CD8-positive, alpha-beta T cell (primary cell): ENCODE measurements at places on chromosomes 6 and 20. TPM values are rescaled to one million over a fixed set of nuclear protein-coding genes. Genes with fewer than 3 reads are reported as not detected.

Gene DEFB124
- total RNA-seq = not detected

DNA sequence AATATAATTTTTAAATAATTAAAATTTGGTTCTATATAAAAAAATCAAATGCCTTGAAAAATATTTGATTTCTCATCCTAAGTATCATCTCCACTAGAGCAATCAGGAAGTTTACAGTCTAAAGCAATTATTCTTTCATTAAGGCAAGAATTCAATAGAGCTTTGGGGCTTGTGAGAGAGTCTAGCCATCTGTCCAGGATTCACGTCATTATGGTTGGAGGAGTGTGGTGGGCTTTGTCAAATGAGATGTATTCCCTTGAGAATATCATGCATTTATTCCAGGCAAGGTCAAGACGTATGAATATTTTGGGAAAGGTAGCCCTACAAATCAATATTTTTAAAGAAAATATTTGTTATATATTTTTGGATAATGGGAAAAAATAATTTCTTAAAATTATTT lies 132.4 kb downstream of the ELOVL4 start:
- no peak for DNase-seq

Gene MUC21
- total RNA-seq = not detected

DNA sequence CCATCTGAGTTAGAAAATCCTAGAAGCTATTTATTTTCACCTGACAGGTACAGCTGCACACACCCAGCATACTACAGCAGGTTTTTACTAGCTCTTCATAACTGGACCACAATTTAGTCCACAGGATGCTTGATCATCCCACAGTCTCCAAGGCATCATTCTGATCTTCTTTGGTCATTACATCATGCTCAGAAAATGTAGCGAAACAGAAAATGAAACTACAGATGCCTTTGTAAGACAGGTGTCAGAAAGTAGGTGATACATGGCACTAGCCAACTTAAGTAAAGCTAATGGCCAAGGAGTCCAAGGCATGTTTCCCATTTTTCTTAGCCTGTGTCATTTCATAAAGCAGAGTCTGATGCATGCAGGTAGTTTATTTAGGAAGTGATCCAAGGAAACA lies 102.3 kb downstream of the HTR1B start:
- DNase-seq = no peak

Gene XKR7
- not detected for total RNA-seq

GRCh38 chr20:25248786-25249172 lies 894 bp downstream of the PYGB start:
- DNase-seq = no peak

Gene DEFB116
- not detected for total RNA-seq

Gene CALHM6
- total RNA-seq = 2.9 TPM

DNA sequence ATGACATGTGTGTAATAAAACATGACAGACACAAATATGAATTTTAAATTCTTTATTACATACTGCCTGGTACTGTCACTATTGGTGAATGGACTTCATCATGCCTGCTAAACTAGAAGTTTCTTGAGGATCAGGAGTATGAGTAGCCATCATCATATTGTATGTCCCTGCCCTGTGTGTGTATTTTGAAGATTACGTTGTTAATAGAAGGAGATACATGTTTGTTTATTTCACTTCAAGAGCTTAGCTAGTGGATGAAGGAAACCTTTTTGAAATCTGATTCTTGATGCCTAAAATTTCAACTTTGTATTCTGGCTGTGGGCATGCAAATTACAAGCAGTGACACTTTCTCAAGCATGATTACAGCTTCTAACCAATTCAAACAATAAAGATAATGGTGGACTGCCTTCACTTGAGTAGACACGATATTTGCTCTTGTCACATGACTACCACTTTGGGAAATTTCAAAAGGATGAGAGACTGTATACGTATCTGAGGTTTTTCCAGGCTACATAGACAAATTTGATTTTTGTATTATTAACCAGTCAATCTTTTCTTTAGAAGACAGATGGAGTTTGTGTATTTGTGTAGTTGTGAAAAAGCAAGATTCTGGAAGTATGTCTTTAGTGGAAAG lies 3.5 kb downstream of the TBPL1 start:
- no peak for DNase-seq
